ENCODE measurements at places on chromosomes 16 and 17.

DNA sequence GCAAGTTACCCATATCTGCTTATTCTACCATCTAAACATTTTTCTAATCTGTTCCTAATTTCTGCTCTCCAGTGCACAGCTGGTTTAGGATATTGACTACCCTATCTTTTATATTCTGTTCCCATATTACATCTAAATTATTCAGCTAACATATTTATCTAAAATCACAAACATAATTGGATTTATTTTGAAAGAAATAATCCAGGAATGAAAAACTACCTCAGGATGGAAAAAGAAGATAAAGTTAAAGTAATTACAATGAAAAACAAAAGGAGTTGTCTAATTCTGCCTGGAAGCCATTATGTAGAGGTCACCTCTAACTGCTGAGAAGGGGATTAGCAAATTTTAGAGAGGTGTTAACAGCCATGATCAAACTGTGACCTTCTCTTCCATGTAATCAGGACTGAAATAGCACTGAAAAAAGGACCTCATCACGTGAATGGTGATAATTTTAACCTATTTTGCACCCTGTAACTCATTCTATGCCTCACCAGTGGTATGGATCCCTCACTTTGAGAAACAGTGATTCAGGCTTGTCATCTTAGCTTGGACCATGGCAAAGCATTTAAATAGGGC, 653.3 kb downstream of the CDH11 start:
- no peak for DNase-seq

DNA sequence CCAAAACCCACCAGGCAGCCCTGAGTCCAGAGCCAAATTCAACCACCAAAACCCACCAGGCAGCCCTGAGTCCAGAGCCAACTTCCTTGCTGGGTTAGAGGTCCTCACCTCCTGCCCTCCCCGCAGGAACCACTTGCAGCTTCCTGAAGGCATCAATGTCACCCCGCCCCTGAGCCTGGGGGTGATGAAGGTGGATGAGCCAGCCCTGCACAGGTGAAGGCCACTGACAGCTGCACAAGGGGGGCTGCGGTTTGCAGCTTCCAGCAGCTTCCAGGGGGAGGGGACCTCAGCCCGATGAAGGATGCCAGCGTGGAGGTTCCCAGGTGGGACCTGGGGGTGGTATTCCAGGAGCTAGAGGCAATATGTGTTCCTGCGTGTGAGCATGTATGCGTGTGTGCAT, 7.6 kb upstream of the CSNK1D start:
- no peak for DNase-seq

GRCh38 chr16:14181371-14182050, 110.4 kb downstream of the MRTFB start:
- DNase-seq = no peak

DNA sequence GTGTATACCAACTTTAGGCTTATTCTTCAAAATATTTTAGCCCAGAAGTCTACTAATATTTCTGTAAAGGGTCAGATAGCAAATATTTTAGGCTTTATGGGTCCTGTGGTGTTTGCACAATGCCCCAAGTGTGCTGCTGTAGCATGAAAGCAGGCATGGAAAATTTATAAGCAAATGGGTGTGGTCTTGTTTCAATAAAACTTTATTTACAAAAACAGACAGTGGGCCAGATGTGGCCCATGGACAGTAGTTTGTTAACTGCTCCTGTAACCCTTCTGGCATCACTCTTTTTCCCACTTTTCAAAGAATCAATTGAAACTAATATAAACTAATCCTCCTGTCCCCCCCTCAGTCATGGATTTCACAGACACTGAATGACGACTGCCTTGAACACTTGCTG, 410.7 kb downstream of the SHISA9 start:
- no peak for DNase-seq

GRCh38 chr17:2889256-2889655, 93.0 kb downstream of the RAP1GAP2 start:
- no peak for DNase-seq

DNA sequence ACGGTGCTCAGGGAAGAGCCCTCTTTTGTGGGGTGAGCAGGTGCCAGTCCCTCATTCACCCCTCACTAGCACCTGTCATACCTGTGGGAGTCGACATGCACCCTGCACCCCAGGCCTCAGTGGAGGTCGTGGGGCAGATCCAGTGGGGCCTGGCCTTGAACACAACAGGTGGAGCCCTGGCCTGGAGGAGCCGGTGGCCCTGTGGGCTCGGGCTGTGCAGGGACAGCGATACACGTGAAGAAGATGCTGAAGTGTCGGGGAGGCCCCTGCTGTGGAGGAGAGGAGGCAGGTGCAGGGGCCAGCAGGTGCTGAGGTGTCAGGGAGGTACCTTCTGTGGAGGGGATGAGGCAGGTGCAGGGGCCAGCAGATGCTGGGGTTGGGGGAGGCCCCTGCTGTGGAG, 31.8 kb downstream of the ZNF750 start:
- no peak for DNase-seq

DNA sequence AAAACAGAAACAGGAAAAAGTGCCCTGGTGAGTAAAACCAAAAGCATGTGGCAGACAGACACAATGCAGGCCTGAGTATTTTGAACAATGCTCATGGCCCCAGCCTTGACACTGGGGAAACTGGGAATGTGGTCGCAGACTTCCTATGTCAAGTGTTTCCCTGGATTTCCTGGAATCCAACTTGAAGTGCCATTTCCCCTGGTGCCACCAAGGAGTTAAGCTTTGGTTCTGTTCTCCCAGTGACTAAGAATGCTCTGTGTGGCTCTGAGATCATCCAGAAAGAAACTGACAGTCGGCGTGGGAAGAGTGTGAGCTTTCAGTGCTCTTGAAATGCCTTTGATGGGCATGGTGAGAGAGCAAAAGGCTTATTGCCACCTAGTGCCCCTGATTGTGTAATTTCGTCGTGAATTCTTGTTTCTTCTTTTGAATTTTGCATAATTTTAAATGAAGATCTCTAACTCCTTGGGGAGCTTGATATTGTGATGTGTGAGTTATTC, 96.0 kb downstream of the YPEL2 start:
- DNase-seq = no peak

DNA sequence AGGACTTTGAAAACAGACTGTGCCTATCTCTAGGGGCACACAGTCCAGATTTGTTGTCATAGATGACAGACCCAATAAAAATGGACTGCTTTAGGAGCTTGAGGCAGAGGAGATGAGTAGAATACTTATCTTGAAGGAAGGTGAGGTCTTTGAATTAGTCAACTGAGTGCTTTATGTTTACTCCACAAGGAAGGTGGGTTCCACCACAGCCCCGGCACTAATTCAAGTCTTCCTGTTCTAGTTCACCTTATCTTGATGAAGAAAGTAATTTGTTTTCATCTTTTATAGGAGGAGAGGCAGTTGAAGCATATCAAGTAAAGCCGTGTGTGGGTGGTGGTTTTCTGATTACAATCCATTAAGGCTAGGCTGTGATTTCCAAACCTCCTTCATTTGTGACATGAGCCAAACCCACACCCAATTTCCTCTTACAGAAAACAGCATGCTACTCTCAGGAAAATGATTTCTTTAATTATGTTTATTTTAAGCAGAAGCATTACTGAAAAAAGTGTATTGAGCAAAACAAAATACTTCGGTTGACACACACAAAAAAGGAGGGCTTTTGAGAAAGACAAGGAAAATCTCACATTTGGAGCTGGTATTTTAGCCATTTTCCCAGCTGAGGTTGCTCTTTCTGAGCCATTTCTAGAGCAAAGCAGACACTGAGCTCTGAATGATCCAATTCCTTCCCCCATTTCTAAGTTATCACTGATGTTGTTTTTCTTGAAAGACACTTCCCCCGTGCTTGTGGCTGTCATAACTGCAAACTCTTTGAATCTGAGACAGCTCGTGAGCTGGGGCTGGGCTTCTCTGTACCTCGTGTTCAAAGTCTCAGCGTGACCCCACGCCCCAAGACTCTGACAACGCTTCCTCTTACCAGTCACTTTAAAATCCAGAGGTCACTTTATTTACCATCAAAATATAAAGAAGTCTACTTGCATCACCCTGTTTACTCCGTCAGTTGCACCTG, 35.4 kb downstream of the CDRT15 start:
- no peak for DNase-seq

DNA sequence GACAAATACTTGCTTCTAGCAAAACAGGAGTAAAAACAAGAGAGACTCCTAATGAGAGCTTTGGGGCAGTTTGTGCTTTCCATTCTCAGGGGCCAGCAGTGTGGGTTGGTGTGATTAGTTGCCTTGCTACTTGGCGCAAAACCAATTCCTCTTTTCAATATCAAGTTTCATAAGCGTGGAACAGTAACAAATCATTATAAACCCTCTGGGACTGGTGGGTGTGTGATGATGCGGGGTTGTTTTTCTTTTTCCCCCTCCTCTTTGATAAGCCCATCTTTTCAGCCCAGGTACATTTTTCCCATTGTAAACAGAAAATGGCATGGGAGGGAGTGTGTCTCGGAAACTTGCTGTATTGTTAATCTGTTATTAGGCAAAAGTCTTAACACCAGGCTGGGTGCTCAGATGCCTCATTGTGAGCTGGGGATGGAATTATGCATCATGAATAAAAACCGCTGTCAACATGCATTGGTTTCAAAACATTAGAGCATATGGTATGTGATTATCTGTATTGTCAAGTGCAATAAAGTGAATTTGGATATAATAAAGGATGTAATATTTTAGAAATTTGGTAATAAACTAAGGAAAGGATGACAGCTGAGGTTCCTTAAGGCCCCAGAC, 166.4 kb downstream of the CCDC182 start:
- no peak for DNase-seq

DNA sequence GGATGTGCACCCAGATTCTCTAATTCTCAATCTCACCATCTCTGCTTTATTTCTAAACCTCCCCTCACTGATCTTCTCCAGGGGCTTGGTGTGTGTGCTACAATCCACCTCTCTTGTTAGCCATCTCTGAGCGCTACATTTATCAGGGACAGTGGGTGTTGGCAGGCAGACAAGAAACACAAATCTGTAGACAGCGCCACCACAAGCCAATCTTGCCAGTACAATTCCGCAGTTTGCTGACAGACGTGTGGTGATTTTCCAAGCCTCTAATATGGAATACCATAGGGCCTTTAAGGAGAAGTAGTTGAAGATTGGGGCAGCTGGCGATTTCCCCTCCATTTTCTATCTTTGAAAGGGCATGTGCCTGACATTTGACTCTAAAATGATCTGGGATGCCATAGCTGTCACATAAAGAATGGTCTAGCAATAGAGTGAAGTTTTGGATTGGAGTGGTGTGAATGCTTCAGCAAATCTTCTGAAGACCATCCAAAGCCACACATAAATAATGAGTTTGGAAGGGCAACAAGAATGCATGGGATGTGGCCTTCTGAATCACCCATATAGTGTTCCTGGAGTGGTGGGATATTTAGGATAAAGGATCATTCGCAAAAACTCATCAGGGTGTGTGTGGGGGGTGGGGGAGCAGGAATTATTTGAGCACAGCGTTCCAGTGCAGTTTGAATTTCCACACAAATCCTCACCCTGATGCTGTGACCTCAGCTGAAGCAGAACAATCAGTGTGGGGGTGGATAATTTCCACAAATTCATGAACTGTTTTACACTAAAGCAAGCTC, 12.0 kb upstream of the ANKFN1 start:
- no peak for DNase-seq

GRCh38 chr17:20315311-20315710, 152.0 kb downstream of the LGALS9B start:
- no peak for DNase-seq

- no peak for DNase-seq
These were observed 467 bp upstream of the GDE1 start for GRCh38 chr16:19522397-19522732.

DNA sequence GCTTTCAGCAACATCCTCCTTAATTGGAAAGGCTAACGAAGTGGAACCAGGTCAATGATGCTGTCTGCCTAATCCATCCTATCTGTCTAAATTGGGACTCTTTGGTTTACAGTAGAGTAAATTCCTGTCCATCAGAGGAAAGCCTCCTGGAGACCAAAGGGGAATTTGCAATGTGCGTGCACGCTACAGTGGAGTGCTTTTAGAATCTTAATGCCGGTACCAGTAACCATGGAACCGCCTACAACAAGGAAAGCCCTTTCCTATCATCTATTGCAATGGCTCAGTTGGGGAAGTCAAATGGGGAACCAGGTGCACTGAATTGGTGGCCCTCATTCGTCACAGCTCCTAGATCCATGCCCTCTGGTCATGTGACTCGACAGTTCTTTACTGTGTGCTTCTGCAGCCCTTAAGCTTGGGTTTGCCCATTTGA, 110.1 kb downstream of the XYLT1 start:
- DNase-seq = no peak

DNA sequence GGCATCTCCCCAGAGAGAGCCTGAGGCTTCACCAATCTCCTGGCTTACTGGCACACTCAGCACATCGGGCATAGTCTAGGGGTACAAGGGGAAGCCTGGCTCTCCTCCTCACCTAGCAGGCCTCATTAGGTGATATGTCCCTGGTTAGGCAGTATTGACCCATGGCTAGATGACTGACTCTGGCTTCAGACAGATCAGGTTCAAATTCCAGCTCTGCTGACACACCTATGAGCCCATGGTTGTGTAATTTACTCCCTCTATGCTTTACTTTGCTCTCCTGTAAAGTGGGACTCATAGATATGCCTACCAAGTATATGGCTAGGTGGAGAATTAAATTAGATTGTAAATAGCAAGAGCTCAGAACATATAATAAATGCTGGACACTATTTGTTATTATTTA, 157.3 kb upstream of the IRX3 start:
- no peak for DNase-seq

GRCh38 chr17:17067257-17067656, 25.0 kb downstream of the MPRIP start:
- no peak for DNase-seq

- DNase-seq = no peak
These were observed 41.6 kb downstream of the SHISA6 start for GRCh38 chr17:11282586-11282985.

DNA sequence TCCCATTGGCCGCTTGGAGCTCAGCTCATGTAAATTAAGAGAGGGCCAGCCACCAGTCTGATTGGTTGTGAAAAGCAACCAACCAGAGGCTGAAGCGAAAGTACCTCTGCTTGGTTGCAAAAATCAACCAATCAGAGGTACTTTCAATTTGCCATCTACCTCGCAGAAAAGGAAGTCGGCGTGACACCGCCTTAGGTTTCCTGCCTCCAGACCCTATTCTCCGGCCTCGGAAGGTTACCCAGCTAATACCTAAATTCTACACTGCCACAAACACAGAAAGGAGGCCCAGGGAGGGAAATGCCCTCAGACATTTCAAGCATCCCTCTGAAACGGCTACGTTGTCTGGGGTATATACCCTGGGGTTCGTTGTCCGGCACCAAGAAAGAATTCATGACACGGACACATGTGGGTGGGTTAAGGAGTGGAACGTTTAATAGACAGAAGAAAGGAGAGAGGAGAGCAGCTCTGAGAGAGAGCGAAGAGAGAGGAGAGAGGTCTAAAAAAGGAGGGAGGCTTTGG, 481.3 kb downstream of the TMEM114 start:
- no peak for DNase-seq

GRCh38 chr16:54928411-54929089, 2.1 kb upstream of the IRX5 start:
- DNase-seq = peak; percentile 45

- DNase-seq = no peak
These were observed 6.0 kb downstream of the HSD3B7 start for GRCh38 chr16:30991052-30991451.
